ENCODE measurements at places on chromosomes 7 and 10. TPM values are rescaled to one million over a fixed set of nuclear protein-coding genes. Genes with fewer than 3 reads are reported as not detected.

The AKR1C1 gene
- total RNA-seq, result 0.32 TPM

The SYPL1 gene
- 21.9 TPM for total RNA-seq

The PDK4 gene
- total RNA-seq, result not detected

The FAM171A1 gene
- total RNA-seq, result 2.9 TPM

The MYO3A gene
- total RNA-seq, result not detected

DNA sequence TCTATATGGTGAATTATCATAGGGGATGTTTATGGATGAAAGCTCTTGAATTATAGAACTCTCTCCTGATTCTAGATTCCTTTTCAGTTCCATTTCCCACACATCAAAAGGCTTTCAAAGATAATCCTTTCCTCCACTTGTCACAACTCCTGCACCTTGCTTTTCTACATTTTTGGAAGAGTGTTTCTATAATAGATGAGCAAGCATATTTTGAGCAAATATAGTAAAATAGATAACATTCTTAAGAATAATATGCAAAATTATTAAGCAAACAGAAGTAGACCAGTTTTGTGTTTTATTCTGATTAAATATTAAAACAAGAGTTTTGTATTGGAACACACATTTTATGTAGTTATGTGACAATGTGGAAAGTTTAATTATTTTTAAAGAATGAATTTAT lies 340.7 kb downstream of the EXOC4 start:
- DNase-seq, result no peak

GRCh38 chr7:66768865-66769832 lies 28.6 kb downstream of the RABGEF1 start:
- DNase-seq, result no peak

- DNase-seq, result no peak
These were observed 2.6 kb upstream of the ZNF503 start for GRCh38 chr10:75403939-75404814.

DNA sequence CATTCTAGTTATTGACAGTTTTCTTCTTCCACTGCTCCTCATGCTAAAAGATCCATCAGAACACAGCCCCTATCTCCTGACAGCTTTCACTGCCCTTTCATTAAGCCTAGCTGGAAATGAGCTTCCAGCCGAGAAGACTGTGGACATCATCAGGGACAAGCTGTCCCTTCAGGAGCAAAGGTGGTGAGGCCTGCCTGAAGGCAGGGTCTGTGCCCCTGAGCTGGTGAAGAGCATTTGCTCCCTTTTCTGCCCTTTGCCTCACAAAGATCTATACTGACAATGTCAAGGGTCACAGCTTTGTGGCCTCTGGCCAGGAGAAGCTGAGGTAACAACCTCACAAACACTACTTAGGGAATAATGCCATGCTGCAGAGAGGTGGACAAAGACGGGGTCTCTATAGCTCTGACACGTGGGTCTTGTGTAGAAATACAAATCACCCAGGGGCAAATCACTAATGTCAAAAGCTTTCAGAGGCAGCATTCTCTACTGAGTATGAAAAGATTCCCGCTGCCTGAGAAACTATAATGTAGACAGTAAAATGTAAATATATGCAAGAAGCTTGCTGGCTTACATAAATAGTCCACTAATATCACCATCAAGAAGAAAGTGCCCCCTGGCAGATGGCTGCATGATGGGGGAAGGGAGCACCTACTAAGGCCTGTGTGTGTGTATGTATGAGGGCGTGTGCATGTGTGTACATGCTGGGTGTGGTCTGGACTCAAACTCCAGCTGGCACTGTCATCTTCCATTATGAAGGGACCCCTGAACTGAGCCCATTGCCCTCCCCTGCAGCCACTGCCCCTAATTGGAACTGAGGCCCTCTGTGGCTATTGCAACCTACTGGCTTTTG lies 55.8 kb downstream of the HBP1 start:
- no peak for DNase-seq

DNA sequence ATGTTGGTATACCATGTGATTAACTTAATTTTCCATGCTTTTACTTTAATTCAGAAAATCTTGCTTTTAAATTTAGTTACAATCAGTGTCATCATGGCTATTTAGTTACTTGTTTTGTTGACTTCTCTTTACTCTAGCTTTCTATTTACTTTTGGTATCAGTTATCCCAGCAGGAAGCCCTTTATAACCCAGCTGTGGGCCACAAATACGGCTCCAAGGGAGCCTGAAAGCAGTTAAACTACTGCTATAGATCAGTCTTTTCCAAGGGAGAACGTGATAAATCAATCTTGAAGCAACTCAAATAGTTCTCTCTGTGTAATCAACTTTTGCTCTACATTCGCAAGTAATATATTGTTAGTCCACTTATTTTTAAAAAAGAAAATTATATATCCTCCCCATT lies 287.4 kb downstream of the CACNA2D1 start:
- no peak for DNase-seq

GRCh38 chr7:53358269-53358668 lies 322.8 kb downstream of the POM121L12 start:
- DNase-seq, result no peak

- DNase-seq, result no peak
These were observed 558.9 kb downstream of the SH2D4B start for GRCh38 chr10:81096558-81096957.

DNA sequence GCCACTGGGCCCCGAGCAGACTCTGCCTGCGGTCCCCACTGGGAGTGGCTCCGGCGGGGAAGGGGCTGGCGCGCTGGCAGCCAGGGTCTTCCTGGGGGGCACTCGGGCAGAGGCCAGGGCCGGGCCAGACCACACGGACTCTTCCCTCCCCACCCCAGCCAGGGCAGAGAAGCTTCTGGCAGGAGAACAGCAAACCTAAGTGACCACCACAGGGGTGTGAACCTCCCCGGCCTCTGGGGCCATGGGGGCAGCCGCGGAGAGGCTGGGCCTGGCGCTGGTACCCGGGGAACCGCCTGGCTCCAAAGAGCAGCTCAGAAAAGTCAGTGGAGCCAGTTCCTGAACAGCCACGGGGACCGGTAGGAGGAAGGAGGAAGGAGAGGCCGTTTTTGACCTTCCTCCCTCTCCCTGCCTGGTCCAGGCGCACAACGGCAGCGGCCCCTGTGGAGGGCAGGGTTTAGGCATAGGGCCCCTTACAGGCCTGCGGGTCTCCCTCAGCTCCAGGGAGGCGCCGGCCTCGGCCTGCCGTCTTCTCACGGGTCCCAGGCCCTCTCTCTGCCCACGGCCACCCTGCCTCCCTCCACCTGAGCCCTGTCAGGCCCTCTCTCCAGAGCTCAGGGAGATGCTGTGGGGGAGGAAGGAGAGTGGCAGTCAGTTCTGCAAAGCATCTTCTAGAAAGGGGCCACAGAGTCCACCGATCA lies 51.8 kb downstream of the TMEM209 start:
- no peak for DNase-seq

DNA sequence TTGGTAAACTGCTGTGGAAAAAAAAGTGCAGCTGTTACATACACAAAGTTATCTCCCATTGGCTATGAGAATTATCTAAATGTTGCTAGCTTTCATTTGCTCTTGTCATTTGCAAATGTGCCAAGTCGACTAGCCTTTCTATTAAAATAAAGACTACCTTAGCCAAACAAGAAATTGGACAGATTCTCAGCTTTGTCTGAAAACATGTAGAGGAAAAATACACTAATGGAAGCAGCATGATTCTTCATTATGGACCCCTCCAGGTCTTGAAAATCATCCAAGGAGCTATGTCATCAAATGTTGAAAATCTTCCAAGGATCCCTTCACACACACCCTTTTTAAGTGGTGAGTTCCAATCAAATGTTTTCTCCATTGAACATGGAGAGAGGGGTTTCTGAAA lies 237.7 kb downstream of the ETV1 start:
- no peak for DNase-seq

- DNase-seq, result no peak
These were observed 77.5 kb upstream of the GTF2I start for GRCh38 chr7:74579800-74580685.

DNA sequence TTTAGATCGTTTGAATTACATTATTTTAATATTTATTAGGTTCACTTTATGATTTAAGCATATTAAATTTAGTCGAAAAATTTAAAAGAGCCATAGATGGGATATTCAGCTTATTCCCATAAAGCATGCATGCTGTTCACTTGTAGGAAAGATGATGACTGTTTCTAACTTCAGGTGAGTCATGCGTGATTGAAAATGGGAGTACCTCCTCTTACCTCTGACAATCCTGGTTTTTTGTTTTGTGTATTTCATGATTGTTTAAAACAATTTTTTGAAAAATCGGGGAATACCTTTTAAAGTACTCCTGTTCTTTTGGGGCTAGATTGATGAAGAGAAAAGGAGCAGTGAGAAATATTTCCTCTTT lies 1.4 kb downstream of the TNKS2 start:
- no peak for DNase-seq

GRCh38 chr7:102080019-102080433 lies 206.6 kb upstream of the SH2B2 start:
- no peak for DNase-seq
